ENCODE measurements at places on chromosomes 1 and 21.
A peak's percentile ranks its signal among the peaks of the same experiment; 100 is the strongest.

DNA sequence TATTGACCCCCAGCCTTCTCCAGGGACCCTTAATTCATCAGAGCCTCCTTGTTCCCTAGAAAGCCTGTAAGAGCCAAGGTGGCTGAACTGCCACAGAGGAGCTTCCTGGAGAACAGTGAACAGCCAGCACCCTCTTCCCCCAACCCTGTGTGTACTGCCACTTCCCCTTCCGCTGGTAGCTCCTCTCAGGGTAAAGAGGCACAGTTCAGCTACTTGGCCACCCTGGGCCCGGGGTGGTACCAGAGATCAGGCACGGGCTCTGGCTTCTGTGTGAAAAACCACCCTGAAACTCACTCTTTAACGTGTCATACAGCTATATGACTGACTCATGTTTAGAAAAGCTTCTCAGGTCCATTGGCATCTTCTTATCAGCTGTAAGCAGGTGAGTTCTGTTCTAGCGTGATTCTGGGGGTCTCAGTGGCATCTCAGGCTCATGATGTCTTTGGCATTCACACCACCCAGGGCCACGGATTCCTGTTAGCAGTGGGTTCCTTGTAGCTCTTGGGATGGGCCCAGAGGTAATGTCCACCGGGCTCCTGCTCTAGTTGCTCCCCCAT, 22.4 kb downstream of the ARMH1 start:
- peak; percentile 37 for DNase-seq

DNA sequence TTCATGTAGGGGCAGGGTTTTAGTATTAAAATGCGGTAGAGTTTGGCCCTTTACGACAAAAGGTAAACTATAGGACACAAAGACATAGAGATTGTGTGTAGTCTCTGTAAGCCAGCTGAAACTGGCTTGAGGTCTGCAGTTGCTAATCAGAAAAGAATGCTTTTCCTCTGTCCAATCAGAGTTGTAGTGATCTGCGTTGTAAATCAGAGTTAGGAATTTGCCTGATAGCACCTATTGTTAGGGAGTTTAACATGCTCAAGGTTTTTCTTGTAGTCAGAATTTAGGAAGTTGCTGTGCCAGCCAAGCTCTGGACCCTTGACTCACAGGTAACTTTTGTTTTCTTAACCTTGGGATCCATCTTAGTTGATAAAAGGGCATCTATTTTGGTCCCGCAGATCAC, 61.2 kb upstream of the VTCN1 start:
- DNase-seq, result no peak

- no peak for DNase-seq
Observed at GRCh38 chr21:45278156-45278911, 9.4 kb downstream of the POFUT2 start.

GRCh38 chr21:35282944-35283343, 233.8 kb upstream of the RUNX1 start:
- no peak for DNase-seq

DNA sequence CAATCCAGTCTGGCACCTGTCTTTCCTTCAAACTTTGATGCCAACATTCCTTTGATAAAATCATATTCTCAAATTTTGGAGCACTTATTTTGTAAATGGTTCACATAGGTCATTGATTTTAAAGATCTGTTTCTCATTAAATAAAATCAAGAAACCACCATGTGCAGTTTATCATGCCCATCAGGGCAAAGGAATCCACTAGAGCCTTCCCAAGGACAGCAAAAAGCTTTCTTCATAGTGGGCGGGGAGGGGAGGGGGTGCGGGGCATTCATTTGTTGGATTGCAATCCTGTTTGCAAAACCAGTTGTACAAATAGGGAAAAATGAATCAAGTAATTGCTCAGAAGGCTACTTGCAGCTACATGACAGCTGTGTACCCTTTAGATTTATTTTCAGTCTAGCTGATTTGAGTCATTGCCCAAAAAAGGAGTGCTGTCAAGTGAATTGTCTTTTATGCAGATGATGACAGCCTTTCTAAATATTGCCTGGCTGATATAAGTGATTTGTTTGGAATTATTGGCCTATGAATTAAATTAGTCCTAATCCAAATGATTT, 23.0 kb downstream of the LRRC8B start:
- no peak for DNase-seq

DNA sequence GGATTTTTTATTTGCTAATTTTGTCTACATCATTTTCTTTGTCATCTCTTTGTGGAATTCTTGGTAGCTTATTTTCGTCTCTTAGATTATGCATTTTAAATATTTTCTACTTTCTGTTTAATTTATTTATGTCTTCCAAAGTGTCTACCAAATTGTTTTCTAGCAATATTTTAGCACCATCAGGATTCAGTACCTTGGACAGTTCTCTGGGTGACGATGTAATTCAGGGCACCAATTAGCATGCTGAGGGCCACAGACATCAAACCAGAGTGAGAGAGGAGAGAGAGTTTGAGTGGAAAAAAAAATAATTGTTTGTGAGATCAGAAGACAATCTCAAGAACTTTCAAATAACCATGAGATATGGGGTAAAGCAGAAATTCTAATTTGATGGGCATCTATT, 169.8 kb upstream of the CXADR start:
- no peak for DNase-seq

Measured in CD4-positive, alpha-beta T cell treated with Interferon gamma for 1 hour (primary cell).